GF-D8 (cell line): ENCODE measurements at places on chromosomes 1 and 21.
A peak's percentile ranks its signal among the peaks of the same experiment; 100 is the strongest.

- no peak for DNase-seq
Measured at GRCh38 chr1:58431901-58432620, 114.5 kb downstream of the OMA1 start.

DNA sequence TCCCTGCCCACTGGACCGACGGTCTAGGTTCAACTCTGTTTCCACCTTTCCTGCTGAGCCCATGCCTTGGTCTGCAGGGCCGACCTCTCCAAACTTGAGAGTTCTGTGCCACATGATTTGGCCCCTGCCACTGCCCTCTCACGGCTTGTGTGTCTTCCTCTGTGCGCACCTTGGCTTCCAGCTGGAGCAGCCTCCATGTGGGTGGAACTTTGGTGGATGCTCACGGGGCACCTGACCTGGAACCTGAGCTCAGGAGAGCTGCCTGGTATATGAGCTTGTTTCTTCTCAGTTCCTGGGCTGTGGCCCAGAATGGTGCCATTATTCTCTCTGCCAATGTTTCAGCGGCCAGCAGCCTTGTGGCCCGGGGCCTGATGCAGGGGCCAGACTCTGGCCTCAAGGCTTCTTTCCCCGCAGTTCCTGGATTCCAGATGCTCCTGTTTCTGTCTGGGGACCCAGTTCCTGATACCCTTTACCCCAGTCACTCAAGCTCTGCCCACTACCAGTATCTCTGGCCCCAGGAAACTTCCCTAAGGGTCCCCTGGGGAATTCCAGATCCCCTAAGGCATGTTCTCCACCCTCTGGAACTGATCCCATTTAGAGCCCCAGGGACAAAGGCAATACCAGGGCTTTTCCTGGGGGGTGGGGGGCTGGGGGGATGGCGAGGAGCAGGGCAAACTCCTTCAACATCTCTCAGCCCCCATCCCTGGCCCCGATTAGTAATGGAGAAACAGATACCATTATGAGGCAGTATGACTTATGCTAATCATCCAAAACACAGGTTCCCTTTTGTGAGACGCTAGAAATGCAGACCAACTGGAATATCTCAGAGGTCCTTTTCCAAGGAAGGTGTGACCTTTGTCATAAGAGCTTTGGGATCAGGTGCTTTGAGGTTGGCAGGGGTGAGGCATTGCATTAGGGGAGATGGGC is 11.1 kb downstream of the QSOX1 start:
- DNase-seq: no peak

GRCh38 chr1:181152892-181153633 is 64.6 kb downstream of the IER5 start:
- peak; percentile 96 for DNase-seq

- no peak for DNase-seq
Measured at GRCh38 chr1:44327679-44328491, 27.2 kb downstream of the ERI3 start.

DNA sequence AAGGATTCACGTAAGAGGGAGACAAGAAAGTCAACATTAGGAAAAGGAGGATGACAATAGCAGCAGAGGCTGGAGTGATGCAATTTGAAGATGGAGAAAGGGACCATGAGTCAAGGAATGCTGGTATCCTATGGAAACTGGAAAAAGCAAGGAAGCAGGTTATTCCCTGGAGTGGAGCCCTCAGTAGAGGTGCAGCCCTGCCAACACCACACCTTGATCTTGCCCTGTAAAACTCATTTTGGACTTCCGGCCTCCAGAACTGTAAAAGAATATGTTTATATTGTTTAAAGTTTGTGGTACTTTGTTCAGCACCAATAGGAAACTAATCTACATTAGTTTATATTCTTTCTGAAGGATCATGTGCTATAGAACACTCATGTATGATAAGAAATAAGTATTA is 19.6 kb upstream of the CLDN17 start:
- no peak for DNase-seq

DNA sequence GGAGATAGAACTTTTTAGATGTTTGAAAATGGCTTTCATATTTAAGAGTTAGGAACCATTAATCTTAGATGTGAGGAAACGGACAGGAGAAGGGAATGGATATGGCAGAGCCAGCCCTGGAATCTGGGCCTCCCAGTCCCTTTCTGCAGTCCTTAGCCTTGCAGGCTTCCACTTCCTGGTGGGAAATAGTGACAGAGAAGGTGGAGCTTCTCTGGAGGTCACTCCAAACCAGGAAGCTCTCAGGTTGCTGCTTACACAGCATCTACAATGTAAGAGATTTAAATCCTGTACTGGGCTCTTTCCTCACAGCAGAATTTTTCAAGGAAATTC is 2.5 kb downstream of the S100A11 start:
- no peak for DNase-seq

DNA sequence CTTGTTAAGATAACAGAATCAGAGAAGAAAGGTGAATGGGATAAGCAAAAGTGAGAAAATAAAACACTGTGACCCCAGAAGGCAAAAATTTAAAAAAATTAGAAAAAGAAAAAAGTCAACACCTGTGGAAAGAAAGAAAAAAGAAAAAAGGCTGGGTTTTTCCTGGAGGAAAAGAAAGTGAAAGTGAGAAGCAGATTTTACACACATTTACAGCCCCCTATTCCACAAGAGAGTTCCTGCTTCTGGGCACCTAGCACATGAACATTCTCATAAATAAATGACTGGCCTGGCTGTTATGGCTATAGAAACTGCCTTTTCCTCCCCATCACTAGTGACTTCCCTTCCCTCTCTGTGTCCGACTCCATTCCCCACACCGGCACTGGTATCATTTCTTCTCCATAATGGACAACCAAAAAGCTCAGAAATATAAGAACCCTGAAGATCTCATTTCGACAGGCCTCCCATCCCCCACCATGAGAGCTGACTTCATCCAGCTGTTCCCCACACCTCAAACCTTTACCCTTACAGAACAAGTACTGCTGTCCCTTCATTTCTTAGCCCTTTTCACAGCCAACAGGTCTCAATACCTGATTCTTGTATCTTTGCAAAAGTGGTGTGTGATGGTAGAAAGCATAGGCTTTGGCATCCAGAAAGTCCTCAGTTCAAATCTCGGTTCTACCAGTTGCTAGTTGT is 12.6 kb downstream of the MTF1 start:
- DNase-seq: no peak

DNA sequence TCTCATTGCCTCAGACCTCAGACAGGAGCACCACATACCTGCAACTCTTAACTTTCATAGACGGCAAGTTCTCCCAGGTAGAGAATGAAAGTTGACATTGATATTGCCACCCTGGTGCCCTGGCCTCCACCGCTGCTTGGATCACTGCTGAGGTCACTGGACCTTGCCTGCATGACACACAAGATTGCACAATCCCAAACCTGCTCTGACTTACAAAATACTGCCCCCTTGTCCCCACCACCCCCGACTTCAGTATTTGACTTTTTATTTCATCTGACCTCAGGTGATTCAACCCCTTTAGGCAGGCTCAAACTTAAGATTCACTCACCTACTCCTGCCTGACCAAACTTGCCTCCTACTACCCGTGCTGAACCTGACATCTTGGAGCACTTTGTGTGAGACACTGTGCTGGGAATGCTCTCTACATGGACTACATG is 43.1 kb upstream of the S1PR1 start:
- no peak for DNase-seq

DNA sequence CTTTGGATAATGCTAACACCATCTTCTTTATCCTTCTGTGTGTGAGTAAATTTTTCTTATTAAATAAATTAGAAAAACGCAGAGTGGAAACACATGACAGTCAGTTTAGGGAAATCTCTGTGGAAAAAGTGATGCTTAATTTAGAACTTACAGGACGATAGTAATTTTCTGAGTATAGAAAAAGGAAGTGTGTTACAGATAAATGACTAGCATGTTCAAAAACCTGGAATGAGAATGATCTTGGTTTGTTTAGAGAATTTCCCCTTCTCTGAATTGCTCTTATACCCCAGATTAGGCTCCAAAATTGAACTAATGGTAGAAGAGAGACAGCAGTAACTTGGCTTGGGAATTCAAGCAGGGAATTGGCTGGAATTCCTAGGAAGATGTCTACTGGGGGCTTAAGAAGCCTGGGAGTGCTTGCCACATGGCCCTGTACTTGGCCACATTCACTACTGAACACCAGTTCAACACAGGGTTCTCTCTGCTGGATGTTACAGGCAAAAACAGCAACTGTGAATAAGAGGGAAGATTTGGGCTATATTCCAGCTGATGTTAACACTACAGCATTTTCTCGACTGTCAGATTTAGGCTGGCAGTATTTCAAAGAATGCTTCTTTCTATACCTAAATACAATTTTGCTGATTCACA is 1004.2 kb downstream of the TTLL7 start:
- DNase-seq: no peak
